ENCODE measurements at places on chromosomes 1 and 21.

GRCh38 chr1:181777812-181778211 lies 283.7 kb downstream of the ZNF648 start:
- ATAC-seq = no peak

DNA sequence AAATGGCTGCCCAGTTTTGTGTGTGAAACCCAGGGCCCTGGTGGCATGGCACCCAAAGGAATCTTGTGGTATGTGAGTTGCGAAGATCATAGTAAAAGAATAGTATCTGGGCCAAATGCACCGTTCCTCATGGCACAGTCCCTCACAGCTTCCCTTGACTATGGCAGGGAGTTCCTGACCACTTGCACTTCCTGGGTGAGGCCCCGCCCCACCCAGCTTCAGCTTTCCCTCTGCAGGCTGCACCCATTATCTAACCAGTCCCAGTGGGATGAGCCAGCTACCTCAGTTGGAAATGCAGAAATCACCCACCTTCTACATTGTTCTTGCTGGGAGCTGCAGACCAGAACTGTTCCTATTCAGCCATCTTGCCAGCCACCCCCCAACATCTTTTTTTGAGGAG lies 63.0 kb downstream of the SLC5A9 start:
- ATAC-seq = no peak

DNA sequence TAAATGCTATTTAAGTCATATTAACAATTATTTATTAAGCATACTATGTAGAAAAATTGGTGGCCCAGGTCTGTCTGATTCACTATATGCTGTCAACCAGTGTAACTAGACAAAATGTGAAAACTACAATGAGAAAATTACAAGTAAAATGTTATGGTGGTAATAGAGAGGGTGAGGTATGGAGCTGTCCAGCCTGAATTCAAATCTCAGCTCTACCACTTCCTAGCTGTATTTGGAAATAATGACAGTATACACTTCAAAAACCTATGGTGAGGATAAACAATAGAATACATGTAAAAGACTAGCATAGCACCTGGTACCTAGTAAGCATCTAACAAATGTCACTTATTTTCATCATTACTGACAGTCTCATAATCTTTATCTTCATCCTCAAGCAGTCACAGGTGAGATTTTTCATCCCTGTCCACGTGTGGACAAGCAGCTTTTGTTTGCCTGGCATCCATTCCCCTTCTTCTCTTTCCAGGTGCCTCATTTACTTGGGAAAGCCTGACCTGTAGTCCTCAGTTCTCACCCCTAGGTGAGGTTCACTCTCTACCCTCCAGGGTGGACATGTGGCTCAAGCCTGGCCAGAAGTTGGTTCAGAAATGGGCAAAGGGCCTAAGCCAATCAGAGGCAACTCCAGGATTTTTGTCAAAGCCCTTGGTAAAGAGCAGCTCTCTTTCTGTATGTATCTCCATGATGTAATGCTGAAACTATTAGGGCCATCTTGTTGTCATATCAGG lies 29.5 kb downstream of the EGLN1 start:
- no peak for ATAC-seq

GRCh38 chr1:246959944-246960693 lies 28.4 kb upstream of the AHCTF1 start:
- ATAC-seq = no peak

GRCh38 chr1:152185544-152186391 lies 26.7 kb upstream of the RPTN start:
- no peak for ATAC-seq

- ATAC-seq = no peak
Measured at GRCh38 chr1:243246916-243247315, 8.2 kb downstream of the CEP170 start.

- no peak for ATAC-seq
Measured at GRCh38 chr21:15731243-15731613, 1.4 kb downstream of the USP25 start.

- ATAC-seq = no peak
Measured at GRCh38 chr1:223810586-223810985, 35.2 kb downstream of the TP53BP2 start.

DNA sequence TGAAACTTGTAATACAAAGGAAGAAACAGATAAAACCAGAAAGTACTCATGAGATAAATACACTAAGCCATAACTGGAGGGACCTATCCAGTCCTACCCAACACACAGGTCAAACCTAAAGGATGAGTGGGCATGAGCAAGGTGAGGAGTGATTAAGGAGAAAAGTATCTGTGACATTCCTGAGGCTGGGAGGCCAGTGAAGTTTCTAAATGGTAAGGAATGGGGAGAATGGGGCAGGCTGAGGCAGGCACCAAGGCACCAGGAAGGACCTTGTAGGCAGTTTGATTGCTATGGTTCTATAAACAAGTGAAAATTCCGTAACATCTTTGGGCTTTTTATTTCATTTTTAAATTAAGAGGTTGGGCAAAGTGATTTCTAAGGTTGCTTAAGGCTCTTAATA lies 10.4 kb downstream of the DDX59 start:
- no peak for ATAC-seq

DNA sequence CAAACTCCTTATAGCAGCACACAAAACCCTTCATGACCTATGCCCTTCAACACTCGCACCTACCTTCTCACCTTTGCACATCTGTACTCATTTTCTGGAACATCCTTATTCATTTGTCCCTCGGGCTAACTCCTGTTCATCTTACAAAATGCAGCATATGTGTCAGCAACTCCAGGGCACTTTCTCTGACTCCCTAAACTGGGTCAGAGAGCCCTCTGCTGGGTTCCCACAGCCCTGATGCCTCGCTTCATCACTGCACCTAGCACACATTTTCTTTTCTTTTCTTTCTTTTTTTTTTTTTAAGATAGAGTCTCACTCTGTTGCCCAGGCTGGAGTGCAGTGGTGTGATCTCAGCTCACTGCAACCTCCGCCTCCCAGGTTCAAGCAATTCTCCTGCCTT lies 54.0 kb downstream of the RAB3B start:
- no peak for ATAC-seq

- ATAC-seq = no peak
Measured at GRCh38 chr1:34759503-34760357, at the start of gene GJB4. Gene GJB4 (plus strand): TSS chr1:34759740. CDS start chr1:34761255, 1,515 bp downstream.

- no peak for ATAC-seq
Measured at GRCh38 chr1:172530000-172530399, 3.0 kb upstream of the SUCO start.

DNA sequence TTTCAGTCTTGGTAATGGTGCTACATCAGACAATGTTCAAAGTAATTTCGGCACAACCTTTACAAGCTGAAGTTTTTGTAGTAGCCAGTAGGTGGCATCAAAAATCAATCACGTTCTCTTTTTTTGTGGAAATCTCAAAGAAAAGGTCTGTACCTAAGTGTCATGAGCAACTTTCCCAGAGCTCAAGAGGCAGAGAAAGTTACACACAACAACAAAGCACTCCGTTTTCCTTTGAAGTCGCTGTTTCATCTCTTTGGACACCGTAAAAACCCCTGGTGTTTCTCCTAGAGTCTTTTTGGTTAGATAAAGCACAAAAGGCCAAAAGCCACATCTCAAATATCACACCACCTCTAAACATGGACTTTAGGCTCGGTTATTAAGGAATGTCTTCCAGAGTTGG lies 131.6 kb downstream of the LHX8 start:
- ATAC-seq = peak; percentile 62

GRCh38 chr1:236016782-236017400 lies 48.0 kb downstream of the NID1 start:
- no peak for ATAC-seq

GRCh38 chr1:208252836-208253576 lies 8.8 kb upstream of the PLXNA2 start:
- no peak for ATAC-seq

DNA sequence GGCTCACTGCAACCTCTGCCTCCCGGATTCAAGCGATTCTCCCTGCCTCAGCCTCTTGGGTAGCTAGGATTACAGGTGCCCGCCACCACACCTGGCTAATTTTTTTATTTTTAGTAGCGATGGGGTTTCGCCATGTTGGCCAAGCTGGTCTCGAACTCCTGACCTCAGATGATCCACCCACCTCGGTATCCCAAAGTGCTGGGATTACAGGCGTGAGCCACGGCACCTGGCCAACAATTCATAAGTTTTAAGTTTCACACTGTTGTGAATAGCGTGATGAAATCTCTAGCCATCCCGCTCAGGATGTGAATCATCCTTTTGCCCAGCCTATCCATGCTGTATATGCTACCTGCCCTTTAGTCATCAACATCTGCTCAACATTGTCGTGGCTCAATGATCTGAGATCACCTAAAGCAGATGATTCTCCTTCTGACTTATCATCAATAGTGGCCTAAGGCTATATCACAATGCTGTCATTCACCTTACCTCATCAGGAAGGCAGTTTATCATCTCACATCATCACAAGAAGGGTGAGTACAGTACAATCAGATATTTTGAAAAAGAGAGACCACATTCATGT lies 2.6 kb downstream of the PFDN2 start:
- ATAC-seq = peak; percentile 15

- no peak for ATAC-seq
Measured at GRCh38 chr1:209667708-209668107, 7.5 kb upstream of the G0S2 start.

GRCh38 chr21:45060089-45060488 lies 14.3 kb upstream of the ADARB1 start:
- ATAC-seq = no peak

DNA sequence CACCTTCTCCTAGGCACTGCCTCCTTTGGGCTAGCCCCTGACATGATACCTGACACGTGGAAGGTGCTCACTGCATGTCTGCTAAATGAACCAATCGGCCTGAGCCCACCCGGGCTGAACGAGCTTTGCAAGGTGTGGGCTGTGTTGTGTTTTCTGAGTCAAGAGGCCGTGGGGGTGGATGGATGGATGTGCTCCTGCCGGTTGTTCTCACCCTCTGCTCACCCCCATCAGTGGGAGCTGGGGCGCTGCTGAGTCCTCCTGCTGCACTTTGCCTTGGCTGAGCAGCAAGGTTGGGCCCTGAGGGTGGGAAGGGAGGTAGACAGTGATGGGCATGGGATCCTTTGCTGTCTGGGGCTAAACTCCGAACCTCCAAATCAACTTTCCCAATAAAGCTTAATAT lies 6.7 kb upstream of the CACNA1E start:
- ATAC-seq = no peak

- ATAC-seq = no peak
Measured at GRCh38 chr1:110283677-110284076, 55.5 kb upstream of the RBM15 start.

DNA sequence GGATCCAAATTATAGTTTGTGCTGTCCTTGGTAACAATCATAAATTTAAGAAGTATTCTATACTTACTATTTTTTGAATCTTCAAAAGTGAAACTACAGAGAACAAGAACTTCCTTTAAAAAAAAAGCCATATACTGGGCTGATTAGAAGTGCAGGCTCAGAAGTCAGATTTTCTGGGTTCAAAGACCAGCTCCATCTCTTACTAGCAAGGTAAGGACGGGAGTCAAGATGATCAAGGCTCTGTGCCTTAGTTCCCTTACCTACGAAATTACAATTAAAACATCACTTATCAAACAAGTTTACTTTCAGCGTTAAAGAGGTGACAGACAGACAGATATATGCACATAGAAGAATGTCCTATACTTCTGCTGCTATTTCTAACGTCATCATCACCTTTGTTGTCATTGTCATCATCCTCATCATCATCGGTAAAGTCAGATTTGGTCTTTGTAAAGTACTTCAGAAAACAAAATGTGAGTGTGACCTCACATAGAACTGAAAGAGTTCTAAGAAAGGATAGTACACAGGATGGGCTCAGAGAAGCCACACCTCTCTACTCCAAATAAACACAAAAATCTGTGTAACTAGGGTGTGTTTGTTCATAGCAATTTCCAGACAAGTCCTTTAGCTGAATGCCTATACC lies 178.7 kb downstream of the VAV3 start:
- ATAC-seq = no peak

- peak; percentile 55 for ATAC-seq
Measured at GRCh38 chr1:219271818-219272535, 98.3 kb downstream of the LYPLAL1 start.

GRCh38 chr1:60765204-60765603 lies 317.2 kb upstream of the NFIA start:
- peak; percentile 25 for ATAC-seq

GRCh38 chr1:62040450-62040849 lies 154.2 kb upstream of the L1TD1 start:
- ATAC-seq = no peak

DNA sequence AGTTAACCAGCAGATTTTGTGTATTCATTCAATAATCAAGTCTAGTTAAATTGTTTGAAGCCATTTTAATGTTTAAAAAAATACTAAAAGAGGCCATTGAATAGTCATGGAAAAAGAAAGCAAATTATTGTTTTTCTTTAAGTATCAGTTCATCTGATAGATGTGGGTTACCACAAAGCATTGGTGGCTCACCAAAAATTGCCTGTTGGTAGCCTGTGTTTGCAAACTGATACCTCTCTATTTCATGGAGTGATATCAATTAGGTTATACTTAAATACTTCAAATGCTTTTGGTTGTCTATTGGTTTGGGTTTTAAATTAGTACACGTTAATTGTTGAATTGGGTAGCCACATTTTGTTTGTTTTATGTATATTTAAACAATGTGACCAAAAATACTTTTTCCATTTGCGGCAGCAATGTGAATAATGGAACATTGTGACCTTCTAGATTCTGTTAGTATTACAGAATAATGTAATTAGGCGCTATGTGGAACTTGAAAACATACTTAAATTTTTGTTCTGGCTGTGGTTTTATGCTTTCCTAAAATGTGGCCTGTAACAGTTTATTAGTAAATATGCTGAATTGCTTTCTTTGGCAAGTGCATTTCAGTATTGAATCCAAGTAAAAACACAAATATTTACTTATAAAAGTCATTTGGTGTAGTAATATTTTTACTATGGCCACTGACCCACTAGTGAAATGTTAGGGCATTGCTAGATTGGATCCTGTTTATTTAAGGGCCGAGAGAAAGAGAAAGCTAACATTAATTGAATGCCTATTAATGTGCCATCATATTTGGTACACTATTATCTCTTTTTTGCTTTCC lies 37.1 kb upstream of the NBL1 start:
- no peak for ATAC-seq

- peak; percentile 79 for ATAC-seq
Measured at GRCh38 chr1:3586986-3587759, 24.1 kb downstream of the MEGF6 start.

DNA sequence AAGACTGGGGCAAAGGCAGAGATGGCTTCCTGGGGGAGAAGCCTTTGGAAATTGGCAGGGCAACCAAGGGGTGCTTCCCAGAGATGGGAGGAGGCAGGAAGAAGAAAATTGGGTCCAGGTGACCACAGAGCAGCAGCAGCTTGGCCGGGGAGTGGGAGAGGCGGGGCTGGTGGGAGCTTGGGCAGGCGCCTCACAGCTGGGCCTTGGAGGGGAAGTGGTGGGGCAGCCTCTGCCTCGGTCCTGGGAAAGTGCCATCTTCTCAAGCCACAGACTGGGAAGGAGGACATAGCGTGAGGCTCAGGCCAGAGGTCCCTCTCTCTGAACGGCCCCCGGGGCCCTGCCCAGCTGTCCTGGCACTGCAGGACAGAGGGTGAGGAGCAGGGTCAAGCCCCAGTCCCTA lies 24.0 kb upstream of the WASF2 start:
- no peak for ATAC-seq

- ATAC-seq = no peak
Measured at GRCh38 chr1:95203908-95204437, 30.0 kb upstream of the RWDD3 start.

GRCh38 chr1:232518349-232518748 lies 111.6 kb downstream of the SIPA1L2 start:
- ATAC-seq = no peak

- peak; percentile 49 for ATAC-seq
Measured at GRCh38 chr1:2431518-2431917, 19.2 kb upstream of the PEX10 start.

- ATAC-seq = no peak
Measured at GRCh38 chr1:27832762-27833161, 2.2 kb downstream of the PPP1R8 start.

GRCh38 chr1:19385221-19385620 lies 73.1 kb downstream of the SLC66A1 start:
- ATAC-seq = no peak
